ENCODE measurements at places on chromosomes 1 and 21.
A peak's percentile ranks its signal among the peaks of the same experiment; 100 is the strongest.

DNA sequence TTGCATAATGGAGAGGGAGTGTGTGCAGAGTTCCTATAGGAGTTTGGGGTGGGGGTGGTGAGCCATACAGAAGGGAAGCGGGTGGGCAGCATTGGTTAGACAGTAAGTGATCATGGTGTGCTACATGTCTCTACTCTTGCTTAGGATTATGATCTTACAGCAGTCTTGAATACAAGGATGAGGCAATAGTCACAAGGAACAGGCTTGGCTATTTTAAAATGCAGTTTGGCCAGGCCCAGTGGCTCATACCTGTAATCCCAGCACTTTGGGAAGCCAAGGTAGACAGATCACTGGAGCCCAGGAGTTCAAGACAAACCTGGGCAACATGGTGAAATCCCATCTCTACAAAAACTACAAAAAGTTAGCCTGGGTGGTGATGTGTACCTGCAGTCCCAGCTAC lies 12.3 kb downstream of the MYOC start:
- DNase-seq, result no peak

- DNase-seq, result no peak
Measured at GRCh38 chr1:116847688-116848531, 61.8 kb upstream of the PTGFRN start.

GRCh38 chr1:205275133-205275532 lies 46.4 kb downstream of the NUAK2 start:
- DNase-seq, result no peak

DNA sequence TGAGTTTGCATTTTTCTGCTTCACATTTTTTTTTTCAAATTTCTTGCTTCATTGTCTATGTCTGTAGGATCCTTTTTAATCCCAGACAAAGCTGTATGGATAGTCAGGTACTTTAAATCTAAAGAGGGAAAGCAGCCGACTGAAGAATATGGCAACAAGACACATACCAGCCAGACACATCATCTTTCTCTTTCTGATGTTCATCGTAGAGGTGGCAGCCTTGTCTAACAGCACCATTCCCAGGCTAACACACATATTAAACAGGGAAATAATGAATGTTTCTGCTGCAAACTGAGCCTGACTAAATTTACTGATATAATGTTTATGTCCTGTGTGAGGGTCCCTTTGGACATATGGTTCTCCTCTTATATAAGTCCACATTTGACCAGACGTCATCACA lies 3.7 kb upstream of the TEKT2 start:
- no peak for DNase-seq

- peak; percentile 78 for DNase-seq
Measured at GRCh38 chr1:24390924-24391782, 22.4 kb downstream of the STPG1 start.

DNA sequence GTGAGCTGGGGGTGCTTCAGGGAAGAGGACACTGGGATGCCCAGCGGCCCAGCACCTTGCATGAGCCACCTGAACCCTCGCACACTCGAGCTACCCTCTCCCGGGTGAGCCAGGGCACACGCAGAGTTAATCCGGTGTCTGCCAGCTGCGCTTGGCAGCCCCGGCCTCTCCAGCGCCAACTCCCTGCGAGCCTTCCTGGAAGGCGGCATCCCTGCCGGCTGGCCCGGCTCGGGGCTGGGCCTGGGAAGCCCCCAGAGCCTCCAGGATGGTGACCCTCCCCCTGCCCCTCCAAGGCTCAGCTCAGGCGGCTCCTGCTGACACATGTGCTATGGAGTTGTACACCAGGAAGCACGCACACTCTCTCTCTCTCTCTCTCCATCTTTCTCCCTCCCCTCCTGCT lies 48.7 kb downstream of the RAP1GAP start:
- no peak for DNase-seq

DNA sequence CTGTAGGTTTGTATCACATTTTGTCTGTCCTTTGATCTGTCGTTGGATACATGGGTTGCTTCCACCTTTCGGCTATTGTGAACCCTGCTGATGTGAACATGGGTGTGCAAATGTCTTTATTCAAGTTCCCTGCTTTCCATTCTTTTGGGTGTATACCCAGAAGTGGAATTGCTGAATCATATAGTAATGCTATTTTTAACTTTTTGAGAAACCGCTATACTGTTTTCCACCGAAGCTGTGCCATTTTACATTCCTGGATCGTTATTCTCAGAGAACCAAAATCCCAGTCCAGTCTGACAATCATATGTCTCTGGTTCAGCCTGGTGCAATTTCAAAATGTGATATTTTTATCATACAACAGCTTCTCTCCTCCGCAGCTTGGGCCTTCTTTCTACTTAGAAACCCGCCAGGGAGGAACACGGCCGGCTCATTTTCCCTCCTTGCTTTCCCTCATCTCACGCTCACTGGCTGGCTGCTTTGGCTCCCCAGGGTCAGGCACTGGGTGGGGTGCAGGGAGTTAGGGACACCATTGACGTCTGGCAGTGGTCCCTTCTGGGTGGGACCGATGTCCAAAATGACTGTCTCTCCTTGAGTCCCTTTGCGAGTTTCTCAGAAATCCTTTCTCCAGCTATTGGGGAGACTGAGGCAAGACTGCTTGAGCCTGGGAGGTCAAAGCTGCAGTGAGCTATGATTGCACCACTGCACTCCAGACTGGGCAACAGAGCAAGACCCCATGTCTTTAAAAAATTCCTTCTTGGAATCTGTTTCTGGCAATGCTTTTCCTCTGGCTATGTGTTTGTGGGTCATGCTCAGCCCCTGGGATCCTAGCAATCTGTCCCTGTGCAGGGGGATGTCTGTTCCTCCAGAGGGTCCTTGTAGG lies 73.5 kb upstream of the AKT3 start:
- no peak for DNase-seq

GRCh38 chr1:184002071-184002470 lies 35.5 kb downstream of the COLGALT2 start:
- peak; percentile 45 for DNase-seq

- no peak for DNase-seq
Measured at GRCh38 chr1:166350490-166350889, 183.7 kb upstream of the FAM78B start.

DNA sequence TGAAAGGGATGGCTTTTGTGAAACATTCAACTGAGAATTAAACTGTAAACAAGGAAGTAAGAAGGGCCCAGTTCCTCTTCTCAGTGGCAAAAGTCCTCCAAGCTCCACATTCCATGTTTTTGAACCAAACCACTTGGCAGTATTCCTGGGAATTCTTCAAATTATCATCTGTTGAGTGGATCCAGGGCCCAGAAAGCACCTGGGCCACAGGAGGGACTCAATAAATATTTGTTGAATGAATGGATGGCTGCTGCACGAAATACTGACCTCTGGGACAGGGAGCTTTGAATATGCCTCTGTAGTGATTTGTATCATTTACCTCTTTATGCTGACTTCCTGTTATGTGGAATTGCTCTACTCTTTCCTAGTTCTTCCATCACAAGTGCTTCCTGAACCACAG lies 4.7 kb downstream of the SLC35F3 start:
- DNase-seq, result peak; percentile 78

GRCh38 chr1:17523321-17524041 lies 16.0 kb upstream of the ARHGEF10L start:
- DNase-seq, result no peak

DNA sequence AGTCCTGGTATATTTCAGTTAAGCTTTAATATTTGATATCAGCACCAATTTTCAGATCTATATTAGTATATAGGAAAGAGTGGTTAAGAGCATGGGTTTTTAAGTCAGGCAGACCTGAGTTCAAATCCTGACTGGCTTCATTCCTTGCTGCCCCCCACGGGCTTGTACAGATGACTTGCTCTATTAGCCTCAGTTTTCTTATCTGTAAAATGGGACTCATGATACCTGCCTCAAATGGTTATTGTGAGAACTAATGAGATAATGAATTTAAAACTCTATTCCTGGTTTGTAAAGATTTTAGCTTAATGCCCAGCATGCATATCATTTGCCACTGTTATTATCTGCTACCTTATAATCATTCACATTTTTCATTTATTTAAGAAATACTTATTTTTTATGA lies 264.5 kb downstream of the RPS6KC1 start:
- DNase-seq, result no peak

DNA sequence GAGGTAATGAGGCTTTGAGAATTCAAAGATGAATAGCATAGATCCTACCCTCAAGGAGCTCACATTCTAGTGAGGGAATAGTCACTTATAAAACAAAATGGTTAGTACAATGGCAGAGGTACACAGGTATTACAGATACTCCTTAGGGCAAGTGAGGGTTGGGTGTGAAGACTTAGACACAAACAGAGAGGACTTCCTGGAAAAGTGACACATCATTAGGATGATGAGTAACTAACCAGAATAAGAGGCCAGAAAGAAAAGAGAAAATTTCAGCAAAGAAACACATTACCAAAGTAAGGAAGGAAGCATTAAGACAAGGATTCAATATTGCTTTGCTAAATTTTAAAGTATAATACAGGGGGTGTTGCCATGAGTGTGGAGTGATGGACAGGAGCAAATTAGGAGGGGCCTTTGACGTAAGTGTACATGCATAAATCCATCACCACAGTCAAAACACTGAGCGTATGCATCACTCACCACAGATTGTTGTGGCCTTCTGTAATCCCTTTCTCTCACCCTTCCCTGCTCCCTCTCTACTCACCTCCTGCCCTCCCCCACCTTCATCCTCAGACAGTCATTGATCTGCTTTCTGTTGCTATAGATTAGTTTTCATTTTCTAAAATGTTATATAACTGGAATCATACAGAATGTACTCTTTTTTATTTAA lies 7.9 kb downstream of the CD53 start:
- no peak for DNase-seq

GRCh38 chr1:13976485-13976884 lies 276.5 kb downstream of the PRDM2 start:
- DNase-seq, result no peak

GRCh38 chr1:2409745-2410144 lies 2.6 kb downstream of the PEX10 start:
- no peak for DNase-seq

GRCh38 chr1:247277191-247277590 lies 21.3 kb downstream of the VN1R5 start:
- no peak for DNase-seq
